ENCODE measurements at places on chromosomes 3 and 15.

DNA sequence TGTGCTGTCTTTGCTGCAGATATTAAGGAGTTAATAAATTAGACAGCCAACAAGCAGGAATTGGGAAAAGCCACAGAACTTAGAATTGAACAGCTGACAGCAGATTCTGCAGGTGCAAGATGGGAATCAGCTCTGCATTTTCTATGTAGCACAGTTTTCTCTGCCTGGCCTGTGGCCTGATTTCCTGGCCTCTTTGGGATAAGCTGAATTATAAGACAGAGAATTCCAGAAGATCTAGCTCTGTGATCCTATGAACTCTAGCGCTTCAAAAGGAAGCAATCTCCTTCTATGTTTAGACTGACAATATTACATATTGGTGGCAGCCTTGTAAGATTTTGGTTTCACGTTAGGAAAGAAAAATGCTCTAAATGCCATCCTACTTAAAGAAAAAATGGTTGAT is 24.0 kb upstream of the SOX2 start:
- no peak for DNase-seq

GRCh38 chr15:38876211-38876610 is 311.6 kb upstream of the RASGRP1 start:
- no peak for DNase-seq

DNA sequence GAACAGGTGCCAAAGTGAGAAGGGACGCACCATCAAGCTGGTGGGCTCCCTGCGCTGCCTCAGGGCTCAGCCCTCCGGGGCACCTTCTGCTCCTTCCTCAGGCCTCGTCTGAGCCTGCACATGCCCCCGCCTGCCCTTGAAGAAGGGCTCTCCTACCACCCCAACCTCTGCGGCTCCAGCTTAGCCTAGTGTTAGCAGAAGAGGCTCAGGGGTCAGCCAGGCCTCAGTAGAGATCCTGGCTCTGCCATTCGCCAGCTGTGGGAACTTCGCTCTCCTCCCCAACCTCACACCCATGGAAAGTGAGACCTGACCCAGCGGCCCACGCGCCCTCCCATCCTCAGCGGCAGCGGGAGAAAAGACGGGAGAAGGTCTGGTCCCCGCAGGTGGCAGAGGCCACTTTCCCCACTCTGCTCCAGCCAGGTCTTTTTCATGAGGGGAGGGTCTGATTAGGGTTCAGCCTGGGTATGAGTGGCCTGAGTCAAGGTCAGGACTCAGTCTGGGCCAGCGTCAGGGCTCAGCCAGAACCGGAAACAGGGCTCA is 8.2 kb downstream of the GRIP2 start:
- no peak for DNase-seq

DNA sequence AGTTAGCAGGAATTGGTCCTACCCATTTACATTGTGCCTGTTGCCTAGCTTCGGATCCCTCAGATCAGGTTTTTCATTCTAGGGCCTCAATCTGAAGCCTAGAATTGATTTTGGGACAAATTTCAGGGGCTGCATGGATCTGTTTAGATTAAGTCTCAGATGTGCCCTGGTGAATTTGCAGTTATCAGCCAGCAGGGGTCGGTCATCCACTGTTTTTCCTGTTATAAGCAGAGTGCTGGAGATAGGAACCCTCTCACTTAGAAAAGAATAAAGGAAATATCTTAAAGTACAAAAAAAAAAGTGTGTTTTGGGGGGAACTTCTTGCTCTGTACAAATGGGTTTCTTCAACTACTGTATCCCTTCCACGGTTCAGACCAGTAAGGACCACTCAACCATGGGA is 212.5 kb downstream of the BCHE start:
- DNase-seq = no peak

DNA sequence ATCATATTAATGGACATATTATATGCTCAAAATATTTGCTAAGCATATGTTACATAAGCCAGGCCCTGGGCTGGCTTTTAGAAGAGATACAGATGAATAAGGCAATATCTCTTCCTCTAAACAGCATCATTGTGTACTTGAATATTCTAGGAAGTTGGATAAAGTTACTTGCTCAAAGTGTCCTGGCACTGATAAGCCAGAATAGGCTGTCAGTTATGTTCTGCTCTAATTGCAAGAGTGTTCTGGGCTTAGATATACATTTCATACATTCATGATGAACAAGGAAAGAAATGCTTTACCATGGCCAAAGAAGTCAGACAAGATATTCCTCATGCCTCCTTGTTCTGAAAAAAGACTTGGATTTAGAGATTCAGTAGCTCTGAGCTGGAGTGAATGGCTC is 40.7 kb downstream of the KBTBD12 start:
- no peak for DNase-seq

- no peak for DNase-seq
Measured at GRCh38 chr3:120275618-120276017, 9.4 kb downstream of the GPR156 start.

- no peak for DNase-seq
Measured at GRCh38 chr3:59563072-59563605, 513.3 kb upstream of the CFAP20DC start.

DNA sequence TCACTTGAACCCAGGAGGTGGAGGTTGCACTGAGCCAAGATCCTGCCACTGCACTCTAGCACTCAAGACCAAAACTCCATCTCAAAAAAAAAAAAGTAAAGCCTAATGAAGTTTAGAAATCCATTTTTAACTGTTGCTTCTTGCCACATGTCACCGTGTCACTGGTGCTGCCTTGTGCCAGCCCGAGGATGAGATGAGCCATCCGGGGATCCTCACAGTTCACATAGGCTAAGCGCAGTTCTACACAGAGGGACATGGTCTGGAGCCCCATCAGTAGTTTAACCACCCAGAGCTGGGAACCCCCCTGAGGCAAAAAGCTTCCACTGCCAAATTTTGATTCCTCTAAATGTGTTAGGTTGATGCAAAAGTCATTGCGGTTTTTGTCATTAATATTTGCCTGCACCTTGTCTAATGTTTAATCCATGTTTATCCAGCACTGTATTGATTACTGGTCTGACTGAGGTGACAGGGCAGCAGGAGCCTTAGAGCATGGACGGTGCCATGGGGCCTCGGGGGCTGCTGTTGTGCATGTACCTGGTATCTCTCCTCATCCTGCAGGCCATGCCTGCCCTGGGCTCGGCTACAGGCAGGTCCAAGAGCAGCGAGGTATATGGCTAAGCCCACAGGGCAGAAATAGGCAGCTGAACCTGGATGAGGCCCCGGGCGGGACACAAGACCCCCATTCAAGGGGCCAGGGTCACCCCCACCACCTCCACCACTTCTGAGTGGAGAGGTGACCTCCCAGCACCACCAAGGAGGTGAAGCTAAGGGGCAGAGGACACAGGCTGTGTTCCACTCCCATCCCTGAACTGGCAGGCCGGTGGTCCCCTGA is at the start of gene ITIH1:
Gene ITIH1 (plus strand): TSS at position 473 of the 832 bp plus-strand sequence. CDS start 17 bp downstream, at position 490.
- DNase-seq = no peak

DNA sequence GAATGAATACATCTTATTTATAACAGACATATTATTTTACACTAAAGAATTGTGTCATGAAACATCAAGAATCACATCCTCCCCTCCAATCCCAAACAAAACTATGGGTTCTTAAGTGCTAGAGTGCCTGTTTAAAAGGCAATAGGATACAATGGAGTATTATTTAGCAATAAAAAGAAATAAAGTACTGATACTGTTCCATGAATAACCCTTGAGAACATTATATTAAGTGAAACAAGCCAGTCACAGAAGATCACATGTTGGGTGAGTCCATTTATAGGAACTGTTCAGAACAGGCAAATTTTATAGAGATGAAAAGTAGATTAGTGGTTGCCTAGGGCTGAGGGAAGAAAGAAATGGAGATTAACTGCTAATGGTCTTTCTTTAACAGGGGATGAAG is 86.5 kb downstream of the ANKRD28 start:
- DNase-seq = no peak

Data from NCI-H2227 treated with DMSO at 0.1 percent for 48 hours (cell line).